ENCODE measurements at places on chromosomes 11 and 22.

DNA sequence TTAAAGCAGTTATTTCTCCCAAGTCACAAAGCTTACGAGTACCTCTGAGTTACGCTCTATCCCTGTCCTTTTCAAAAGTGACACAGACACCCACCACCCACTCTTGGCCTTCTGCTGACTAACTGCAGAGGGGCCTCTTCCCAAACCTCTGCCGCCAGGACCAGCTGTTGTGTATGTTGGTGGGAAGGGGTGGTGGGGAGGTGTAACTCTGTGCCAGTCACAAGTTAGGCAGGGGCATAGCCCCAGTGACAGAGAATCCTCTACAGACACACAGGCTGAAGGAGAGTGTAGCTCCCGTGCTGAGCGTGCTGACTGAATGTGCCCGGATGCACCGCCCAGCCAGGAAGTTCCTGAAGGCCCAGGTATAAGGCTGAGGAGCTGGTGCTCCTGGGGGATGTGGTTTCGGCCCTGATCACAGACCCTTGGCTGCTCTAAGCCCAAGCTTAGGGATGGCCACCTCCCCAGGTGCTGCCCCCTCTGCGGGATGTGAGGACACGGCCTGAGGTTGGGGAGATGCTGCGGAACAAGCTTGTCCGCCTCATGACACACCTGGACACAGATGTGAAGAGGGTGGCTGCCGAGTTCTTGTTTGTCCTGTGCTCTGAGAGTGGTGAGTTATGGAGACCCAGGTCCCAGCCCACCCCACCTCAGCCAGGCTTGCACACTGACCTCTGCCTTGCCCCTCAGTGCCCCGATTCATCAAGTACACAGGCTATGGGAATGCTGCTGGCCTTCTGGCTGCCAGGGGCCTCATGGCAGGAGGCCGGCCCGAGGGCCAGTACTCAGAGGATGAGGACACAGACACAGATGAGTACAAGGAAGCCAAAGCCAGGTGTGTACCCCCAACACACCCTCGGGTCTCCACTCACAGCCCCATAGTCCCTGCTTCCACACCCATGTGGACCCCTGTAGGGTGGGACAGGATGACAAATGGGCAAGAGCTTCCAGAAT is 4.9 kb downstream of the RIC8A start:
- DNase-seq, result no peak

- DNase-seq, result no peak
Observed at GRCh38 chr22:28357193-28357592, 322.4 kb downstream of the TTC28 start.

- no peak for DNase-seq
Observed at GRCh38 chr22:47092896-47093311, 330.5 kb downstream of the TBC1D22A start.

GRCh38 chr11:13834463-13834862 is 128.1 kb upstream of the SPON1 start:
- DNase-seq, result no peak
